GM13976 (cell line): ENCODE measurements at places on chromosomes 7 and 10.

GRCh38 chr7:155038335-155038734 is 31.8 kb upstream of the HTR5A start:
- no peak for DNase-seq

- DNase-seq: no peak
Observed at GRCh38 chr7:8668627-8669500, 235.5 kb downstream of the NXPH1 start.

GRCh38 chr10:132411561-132412253 is 14.7 kb downstream of the PWWP2B start:
- DNase-seq: no peak

- DNase-seq: no peak
Observed at GRCh38 chr10:54009672-54010071, 791.4 kb downstream of the PCDH15 start.

GRCh38 chr10:11175823-11176243 is 158.2 kb downstream of the CELF2 start:
- DNase-seq: peak; percentile 43

GRCh38 chr10:133040198-133040597 is 47.5 kb upstream of the ADGRA1 start:
- no peak for DNase-seq

- DNase-seq: no peak
Observed at GRCh38 chr7:130095812-130096211, 25.5 kb downstream of the KLHDC10 start.

DNA sequence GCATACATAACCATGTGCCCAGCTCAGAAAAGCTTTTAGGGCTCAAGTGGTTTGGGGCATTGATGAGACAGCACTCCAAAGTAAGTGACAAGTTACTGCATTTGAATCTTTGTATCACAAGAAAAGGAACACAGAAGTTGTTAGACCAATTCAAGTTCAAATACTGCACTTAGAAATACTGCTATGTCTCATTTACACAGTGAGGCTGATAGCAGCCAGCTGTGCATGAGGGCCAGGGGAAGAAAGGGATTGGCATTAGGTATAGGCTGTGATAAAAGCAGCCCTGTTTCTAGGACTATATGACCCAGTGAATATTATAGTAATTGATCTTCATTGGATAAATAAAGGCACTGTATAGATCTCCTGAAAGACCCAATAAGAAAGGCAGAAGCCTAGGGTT is 197.8 kb upstream of the SORCS1 start:
- DNase-seq: no peak

DNA sequence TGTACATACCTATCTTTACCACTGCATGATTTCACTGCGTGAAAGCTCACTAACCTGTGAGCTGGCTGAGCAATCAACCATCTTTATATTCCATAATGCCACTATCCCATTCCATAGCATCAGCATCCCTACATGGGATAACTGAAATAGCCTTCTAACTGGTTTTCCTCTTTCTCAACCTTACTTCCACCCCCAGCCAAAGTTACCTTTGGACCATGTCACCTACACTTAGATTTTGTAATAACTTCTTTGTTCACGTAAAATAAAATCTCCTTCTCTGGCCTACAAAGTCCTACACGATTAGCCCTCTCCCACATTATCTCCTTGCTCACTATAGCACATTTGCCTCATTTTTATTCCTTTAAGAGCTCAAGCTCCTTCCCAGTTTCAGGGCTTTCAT is 2.5 kb downstream of the PSMA2 start:
- no peak for DNase-seq

DNA sequence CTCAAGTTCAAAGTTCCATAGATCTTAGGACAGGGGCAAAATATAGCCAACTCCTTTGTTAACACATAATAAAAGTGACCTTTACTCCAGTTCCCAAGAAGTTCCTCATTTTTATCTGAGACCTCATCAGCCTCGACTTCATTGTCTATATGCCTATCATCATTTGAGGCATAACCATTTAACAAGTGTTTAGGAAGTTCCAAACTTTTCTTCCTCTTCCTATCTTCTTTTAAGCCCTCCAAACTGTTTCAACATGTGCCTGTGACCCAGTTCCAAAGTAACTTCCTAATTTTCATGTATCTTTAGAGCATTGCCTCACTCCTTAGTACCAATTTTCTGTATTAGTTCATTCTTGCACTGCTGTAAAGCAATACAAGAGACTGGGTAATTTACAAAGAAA is 569.1 kb downstream of the ANKRD7 start:
- no peak for DNase-seq

- DNase-seq: no peak
Observed at GRCh38 chr10:46330894-46331293, 44.1 kb downstream of the ANTXRL start.

- DNase-seq: no peak
Observed at GRCh38 chr10:22646388-22646853, 68.0 kb downstream of the PIP4K2A start.

- DNase-seq: no peak
Observed at GRCh38 chr7:1526271-1526754, 4.2 kb upstream of the MAFK start.

- DNase-seq: no peak
Observed at GRCh38 chr7:44618753-44619152, 12.3 kb downstream of the OGDH start.

DNA sequence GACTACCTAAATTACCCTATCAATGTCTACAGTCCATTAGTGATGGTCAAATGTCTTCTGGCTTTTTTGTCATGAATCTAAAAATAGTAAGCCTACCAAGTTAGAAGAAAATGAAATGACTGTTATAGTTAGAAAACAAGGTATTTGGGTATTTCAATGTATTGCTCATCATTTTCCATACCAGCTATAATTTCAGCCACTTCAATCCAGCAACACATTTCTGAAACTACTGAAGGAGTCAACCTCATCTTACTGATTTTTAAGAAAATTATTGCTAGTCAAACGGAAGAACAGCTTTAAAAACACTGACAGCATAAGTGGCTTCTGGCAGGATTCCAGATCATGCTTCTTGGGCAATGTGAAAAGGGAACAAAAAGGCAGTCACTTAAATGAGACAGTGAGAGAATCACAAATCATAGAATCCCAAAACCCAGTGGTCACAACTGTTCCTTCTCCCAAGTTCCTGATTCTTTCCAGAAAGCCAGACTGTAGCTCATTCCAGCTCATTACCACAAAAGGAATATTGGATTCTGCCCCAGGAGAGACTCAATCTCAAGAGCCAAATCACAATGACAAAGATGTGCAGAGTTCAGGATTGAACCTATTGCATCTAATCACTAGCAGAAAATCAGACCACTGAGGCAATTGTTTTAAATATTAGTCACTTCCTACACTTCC is 61.2 kb upstream of the LRRN3 start:
- DNase-seq: peak; percentile 11

DNA sequence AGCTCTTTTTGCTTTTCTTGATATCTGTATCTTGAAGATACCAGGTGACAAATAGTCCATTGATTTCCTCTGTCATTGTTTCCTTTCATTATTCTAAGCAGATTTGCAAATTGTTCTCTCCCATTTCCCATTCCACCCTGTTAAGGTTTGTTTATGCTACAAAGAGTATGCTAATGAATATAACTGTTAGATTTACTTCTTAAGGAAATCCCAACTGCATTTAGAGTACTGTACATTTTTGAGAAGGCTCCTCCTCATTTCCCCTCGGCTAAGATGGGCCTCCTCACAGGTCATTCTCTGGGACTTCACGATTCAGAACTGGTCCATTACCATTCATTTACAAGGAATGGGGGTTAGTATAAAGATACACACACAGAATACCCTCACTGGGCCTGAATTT is 15.6 kb downstream of the AUTS2 start:
- no peak for DNase-seq

GRCh38 chr10:131180086-131180485 is 131.4 kb downstream of the TCERG1L start:
- no peak for DNase-seq

- no peak for DNase-seq
Observed at GRCh38 chr7:45583296-45583695, 9.1 kb downstream of the ADCY1 start.

- no peak for DNase-seq
Observed at GRCh38 chr10:78436706-78437406, 403.2 kb downstream of the RPS24 start.

DNA sequence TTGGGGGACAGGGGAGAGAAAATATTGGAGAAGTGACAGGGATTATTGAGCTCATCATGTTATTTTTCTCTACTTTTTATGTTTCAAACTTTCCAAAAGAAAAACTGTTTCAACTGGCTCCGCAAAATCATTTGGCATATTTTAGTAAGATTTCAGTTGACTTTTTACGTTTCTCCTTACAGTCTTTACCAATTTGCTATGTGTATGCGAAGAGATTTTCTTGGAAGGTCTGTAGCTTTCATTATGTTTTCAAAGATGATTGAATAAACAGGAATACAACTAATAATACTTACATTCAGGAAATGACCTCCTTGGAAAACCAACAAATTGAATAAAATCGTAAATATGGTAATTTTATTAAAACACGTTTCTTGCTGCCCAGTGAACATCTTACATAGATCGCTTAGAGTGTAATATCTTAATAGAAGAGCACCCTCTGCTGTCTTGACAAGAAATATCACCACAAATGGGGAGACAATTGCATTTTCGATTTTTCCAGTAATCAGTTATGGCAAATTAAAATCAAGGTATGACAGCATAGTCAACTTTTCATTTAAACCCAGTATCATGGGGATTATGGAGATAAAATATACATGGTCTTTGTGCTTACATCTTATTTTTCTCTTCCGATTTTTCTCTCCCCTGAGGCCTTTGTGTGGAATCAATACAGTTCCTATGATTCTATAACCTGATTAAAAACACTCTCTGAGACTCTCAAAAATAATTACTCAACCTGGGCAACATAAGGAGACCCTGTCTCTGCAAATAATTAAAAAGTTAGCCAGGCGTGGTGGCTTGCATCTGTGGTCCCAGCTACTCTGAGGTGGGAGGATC is 43.1 kb downstream of the MBL2 start:
- peak; percentile 47 for DNase-seq

DNA sequence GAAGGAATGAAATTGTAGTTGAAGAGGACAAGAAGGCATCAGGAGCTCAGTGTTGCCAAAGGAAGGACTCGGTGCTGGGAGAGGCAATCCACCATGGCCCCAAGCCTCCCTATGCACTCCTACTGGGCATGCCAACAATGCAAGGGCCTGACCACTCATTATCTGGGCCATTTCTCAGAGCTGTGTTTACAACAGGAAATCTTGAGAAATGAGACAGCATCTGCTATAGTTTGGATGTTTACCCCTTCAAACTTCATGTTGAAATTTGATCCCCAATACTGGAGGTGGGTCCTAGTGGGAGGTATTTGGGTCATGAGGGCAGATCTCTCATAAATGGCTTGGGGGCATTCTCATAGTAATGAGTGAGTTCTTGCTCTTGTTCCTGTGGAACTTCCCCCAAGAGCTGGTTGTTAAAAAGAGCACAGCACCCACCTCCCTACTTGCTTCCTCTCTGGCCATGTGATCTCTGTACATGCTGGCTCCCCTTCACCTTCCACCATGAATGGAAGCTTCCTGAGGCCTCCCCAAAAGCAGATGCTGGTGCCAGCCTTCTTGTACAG is 50.8 kb upstream of the AOAH start:
- DNase-seq: no peak

DNA sequence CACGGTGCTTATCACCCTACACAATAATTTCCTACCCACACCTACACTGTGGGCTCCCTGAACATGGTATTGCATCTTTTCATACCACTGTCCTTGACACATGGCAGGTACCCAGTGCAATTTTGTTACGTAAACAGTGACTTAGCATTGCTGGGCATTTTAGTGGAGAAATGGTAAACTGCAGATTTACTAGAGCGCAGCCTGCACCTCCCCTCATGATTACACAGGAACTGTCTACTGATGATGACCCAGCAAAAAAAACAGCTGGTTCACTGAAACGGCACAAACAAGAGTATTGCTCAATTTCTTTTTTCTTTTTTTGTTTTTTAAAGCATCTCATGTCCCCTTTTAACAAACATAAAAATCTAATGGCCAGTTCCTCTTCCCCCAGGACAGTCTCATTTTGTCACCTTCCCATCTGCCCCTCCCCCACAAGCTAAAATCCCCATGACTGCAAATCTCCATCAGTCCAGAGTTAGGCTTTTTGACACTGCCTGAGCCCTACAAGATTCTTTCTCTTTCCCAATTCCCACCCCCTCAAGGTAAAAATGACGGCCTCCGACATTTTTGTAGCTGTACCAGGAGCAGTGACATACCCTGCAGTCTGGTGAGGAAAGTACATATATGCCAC is 2.8 kb downstream of the ZNF746 start:
- DNase-seq: no peak
